Left ventricle myocardium inferior (tissue), 1 donor: ENCODE measurements at places on chromosomes 6 and 20. TPM values are rescaled to one million over a fixed set of nuclear protein-coding genes. Genes with fewer than 3 reads are reported as not detected.

The KIAA1755 gene
- 7.1 TPM for total RNA-seq

The COX4I2 gene
- total RNA-seq: 7.6 TPM

The OR2J3 gene
- total RNA-seq: not detected

The MDC1 gene
- total RNA-seq: 14.1 TPM

The GNRH2 gene
- total RNA-seq: not detected

The GCLC gene
- total RNA-seq: 30.3 TPM

The CALHM4 gene
- not detected for total RNA-seq

The EEF1E1 gene
- total RNA-seq: 15.5 TPM

The SLC26A8 gene
- not detected for total RNA-seq

The MYO6 gene
- total RNA-seq: 5.0 TPM

The GMPR gene
- 126 TPM for total RNA-seq

The PDE7B gene
- total RNA-seq: 12.6 TPM

The R3HDML gene
- not detected for total RNA-seq

The SLC25A27 gene
- total RNA-seq: 18.6 TPM

The OR2H1 gene
- not detected for total RNA-seq

The SYNDIG1 gene
- 21.4 TPM for total RNA-seq

The SLC22A1 gene
- 0.27 TPM for total RNA-seq

The ZFP57 gene
- total RNA-seq: not detected

The UBE3D gene
- 2.5 TPM for total RNA-seq

The RBBP8NL gene
- not detected for total RNA-seq

The DDO gene
- 37.6 TPM for total RNA-seq

The TNNC2 gene
- 0.33 TPM for total RNA-seq

The RTF2 gene
- 88.7 TPM for total RNA-seq

The FAXC gene
- total RNA-seq: 0.49 TPM

The LRP11 gene
- 18.2 TPM for total RNA-seq

The MRPL14 gene
- total RNA-seq: 36.8 TPM

The BPIFB4 gene
- not detected for total RNA-seq

The CDC40 gene
- 16.1 TPM for total RNA-seq

The PPP1R3G gene
- total RNA-seq: 11.1 TPM

The KCNQ2 gene
- 2.3 TPM for total RNA-seq

The PCED1A gene
- total RNA-seq: 9.4 TPM

The BANF2 gene
- not detected for total RNA-seq

The TAF8 gene
- total RNA-seq: 28.5 TPM

The ERVFRD-1 gene
- not detected for total RNA-seq

The NFKBIL1 gene
- 11.5 TPM for total RNA-seq

The CLIC1 gene
- total RNA-seq: 78.0 TPM

The FOXF2 gene
- total RNA-seq: 0.30 TPM

The CSNK2B gene
- total RNA-seq: 105 TPM

The PTPRK gene
- total RNA-seq: 18.4 TPM
